ENCODE measurements at places on chromosomes 3 and 15.

- no peak for DNase-seq
These were observed 13.1 kb downstream of the MKRN2OS start for GRCh38 chr3:12532182-12532581.

- DNase-seq: no peak
These were observed 157.9 kb upstream of the BHLHE40 start for GRCh38 chr3:4821338-4821737.

- no peak for DNase-seq
These were observed 39.6 kb downstream of the SLCO2A1 start for GRCh38 chr3:133989936-133990702.

DNA sequence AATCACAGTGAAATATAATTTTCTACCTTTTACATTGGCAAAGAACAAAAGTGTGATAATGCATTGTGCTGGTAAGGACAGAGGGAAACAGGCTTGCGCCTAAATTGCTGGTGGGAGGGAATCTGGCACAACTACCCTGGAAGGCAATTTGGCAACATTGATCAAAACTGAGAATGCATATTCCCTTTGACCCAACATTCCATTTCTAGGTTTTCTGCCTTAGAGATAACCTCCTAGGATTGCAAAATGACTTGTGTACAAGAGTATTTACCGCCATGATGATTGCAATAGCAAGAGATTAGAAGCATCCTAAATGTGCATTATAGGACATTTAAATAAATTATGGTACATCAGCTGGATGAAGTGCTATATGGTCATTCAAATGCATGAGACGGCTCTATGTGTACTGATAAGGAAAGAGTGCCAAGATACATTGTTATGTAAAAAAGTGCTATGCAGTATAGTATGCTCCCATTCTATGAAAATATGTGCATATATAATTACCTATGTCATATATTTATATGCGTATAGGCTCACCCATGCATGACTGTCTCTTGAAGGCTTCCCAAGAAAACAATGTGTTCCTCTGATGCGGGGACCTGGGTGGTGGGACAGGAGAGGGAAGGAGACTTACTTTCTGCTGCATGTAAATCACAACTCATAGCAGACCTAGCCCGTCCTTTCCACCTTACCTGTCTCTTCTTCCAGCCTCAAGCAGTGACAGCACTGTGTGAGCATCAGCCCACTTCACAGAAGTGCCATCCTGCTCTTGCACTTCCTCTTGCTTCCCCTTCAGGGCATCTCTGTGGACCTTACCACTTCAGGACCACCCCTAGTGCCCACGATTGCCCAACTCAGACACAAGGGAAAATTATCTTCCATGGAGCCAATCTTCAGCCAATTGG is 249.9 kb upstream of the TLE3 start:
- no peak for DNase-seq

GRCh38 chr3:173584093-173584837 is 186.7 kb downstream of the NLGN1 start:
- DNase-seq: peak; percentile 37

DNA sequence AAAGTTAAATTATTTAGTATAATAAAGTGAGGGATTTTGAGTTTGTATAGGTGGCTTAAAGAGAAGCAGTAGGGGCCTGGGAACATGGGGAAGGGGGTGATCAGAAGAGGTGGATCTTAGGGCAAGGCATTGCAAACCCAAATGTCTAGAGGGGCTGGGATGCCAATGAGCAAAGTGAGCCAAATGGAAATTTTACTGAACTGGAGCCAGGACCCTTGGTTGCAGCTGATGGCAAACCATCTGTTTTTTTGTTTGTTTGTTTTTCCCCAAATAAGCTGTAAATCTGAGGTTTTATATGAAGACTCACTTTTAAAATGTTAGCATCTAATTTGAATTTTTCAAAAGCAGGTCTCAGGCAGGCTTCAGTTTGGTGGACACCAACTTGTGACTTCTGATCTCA is 14.8 kb upstream of the PARP14 start:
- DNase-seq: no peak

GRCh38 chr15:75089456-75090387 is 66.3 kb downstream of the PPCDC start:
- no peak for DNase-seq

GRCh38 chr15:60744826-60745460 is 266.0 kb upstream of the ICE2 start:
- no peak for DNase-seq

GRCh38 chr3:189508784-189509501 is 122.2 kb upstream of the TP63 start:
- no peak for DNase-seq

DNA sequence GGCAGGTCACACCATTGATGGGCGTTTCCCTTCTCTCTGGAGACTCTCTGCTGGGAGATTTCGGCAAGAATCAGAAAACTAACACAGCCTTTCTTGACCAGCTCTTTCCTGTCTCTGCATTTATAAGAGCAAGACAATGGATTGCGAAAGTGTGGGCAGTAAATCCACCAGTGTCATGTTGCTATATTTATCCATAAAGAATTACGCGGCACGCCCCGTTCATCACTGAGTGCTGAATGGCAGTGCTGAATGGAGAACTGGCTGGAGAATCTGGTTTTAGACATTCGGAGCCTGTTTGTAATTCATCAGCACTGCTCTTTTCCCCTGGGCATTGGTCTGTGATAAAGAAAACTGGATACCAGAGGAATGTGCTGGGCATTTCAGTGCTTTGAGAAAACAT is 2.0 kb upstream of the CEMIP start:
- DNase-seq: no peak

DNA sequence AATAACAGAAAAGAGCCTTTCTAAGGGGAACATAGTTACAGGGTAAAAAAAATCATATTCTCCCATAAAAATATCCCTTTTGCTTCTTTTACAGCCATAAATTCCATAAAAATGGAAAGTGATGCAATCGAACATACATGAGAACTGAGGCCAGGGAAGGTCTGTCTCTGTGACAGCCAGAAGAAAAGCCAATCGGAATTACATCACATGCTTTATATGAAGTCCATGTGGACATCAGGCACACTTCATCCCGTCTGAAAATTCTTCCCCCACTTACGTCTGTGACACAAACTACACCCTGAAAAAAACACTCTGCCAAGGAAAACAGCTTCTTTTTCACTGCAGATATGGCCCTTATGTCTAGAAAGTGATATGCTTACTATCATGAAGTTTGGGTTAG is 323.5 kb downstream of the ERC2 start:
- no peak for DNase-seq

DNA sequence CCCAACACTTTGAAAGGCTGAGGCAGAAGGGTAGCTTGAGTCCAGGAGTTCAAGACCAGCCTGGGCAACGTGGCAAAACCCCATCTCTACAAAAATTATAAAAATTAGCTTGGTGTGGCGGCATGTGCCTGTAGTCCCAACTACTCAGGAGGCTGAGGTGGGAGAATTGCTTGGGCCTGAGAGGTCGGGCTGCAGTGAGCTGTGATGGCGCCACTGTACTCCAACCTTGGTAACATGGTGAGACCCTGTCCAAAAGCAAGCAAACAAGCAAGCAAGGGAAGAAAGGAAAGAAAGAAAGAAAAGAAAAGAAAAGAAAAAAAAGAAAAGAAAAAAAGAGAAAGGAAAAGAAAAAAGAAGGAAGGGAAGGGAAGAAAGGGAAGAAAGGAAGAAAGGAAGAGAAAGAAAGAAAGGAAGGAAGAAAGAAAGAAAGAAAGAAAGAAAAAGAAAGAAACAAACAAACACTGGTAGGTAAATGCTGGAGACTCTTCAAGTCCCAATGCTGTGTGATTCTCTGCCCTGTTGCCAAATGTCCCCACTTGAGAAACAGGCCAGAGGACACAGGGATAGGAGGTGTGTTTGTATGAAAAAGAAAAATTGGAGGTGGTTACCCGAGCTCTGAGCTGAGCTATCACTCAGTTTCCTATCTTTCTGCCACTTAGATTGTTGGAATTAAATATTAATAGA is 121.1 kb downstream of the RAB11A start:
- DNase-seq: no peak

- no peak for DNase-seq
These were observed 12.3 kb downstream of the BOC start for GRCh38 chr3:113223475-113224281.

GRCh38 chr3:98557324-98558010 is 25.7 kb downstream of the GPR15 start:
- DNase-seq: no peak

GRCh38 chr3:50003824-50004223 is 63.9 kb downstream of the RBM6 start:
- no peak for DNase-seq

DNA sequence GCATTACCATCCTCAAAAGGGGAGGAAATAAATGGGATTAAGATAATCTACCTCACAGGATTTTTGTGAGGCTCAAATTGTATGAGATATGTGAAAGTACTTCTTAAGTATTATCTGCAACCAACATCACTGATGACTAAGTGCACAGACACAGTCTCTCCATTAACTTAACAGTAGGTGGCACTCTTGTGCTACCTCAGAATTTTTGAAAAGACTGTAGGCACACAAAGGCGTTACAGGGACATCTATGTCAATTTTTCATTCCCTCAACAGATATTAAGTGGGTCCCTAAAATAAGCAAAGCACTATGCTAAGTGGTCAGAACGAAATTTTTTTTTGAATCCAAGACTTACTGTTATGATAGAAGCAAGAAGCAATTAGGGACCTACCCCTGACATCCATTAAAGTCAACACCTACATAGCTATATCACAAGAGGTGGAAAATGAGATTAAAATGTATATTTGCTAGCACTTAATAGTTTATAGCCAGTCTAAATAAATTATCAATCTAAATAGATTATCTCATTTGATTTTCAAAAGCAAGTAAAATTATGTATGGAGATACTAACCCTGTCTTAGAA is 52.9 kb downstream of the RYK start:
- DNase-seq: peak; percentile 19

- DNase-seq: no peak
These were observed 10.2 kb downstream of the GTF2A2 start for GRCh38 chr15:59647085-59647484.

- no peak for DNase-seq
These were observed 26.9 kb upstream of the AVEN start for GRCh38 chr15:34065941-34066340.

DNA sequence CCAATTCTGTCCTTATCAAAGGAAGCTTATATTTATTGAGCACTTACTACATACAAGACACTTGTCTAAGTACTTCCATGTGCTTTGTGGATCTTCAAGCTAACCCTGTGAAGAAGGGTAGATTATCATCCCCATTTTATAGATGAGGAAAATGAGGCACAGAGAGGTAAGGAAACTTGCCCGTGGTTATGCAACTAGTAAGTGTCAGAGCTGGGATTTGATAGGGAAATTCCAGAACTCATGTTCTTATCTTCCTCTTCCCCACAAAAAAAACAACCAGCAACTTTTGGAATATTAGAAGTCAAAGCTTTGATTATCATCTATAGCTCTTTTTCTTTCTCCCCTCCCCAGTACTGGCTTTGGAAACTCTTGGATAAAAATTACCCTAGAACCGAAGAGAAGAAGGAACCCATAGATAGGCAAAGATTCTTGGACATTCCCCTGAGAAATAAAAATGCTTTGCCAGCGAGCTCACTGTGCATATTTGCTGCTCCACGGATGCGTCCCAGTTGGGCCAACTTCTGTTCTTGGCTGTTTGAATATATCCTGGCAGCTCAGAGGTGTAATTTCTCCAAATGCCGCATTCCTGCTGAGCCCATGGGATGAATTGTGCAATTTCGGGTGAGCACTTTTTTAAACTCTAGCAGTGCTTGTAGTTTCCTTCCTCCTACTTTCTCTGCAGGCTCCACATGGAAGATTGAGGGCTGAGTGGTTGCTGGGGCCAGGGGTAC is 591.5 kb upstream of the CFAP20DC start:
- DNase-seq: no peak

DNA sequence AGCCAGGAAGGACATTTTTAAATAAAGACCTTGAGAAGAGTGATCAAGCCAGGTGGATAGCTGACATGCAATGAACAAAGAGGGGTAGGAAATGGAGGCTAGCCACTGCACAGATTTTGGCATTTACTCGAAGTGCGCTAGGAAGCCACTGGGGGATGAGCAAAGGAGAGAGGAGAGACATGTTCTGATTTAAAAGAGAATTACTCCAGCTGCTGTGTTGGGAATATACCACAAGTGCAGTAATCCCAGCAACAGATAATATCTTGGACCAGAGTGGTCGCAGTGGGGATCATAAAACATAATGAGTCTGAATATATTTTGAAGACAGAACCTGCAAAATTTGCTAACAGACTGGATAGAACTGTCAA is 19.9 kb downstream of the KPNA4 start:
- DNase-seq: no peak

DNA sequence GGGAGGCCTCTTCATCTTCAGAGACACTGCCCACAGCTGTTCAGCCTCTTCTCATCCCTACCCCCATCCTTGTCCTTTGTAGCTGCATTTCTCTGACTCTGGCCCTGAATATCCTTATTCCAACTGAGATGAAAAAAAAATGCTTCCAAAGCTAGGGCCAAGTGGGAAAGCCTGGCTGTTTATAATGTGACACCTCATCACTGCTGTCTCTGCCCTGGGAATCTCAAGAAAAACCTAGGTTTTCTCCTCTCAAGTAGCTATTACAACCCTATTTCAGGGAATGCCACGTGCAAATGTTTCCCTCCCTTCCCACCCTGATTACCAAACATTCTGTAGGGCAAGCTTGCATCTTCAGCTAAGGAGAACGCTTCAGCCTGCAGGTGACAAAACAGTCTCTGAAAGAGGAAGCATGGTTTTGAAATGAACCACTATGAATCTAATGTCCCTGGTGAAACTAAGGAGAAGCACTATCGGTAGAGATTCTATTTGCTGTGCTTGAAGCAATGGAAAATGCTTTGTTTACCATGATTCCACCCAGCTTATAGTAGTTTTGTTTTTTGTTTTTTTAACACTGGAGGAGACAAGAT is 65.4 kb downstream of the USF3 start:
- no peak for DNase-seq

GRCh38 chr15:92625251-92625980 is 30.2 kb downstream of the FAM174B start:
- no peak for DNase-seq

GRCh38 chr3:127962937-127963336 is 47.9 kb downstream of the KBTBD12 start:
- no peak for DNase-seq

DNA sequence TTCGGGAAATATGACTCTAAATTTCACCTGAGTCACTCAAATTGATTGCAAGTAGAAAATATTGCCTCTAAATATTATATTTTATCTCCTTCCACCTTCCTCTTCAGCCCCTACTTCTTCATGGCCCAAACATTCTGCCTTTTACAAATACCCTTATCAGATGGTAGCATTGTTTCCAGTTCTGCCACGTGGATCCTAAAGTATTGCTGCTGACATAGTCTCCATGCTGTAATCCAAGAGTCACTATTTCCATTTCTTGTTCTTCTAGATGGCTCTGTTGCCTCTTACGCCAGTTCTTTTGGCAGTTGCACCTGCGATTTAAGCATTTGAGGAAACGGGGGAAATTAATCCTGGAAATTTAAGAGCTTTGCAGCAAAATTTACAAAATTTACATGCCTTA is 13.6 kb downstream of the LMOD3 start:
- no peak for DNase-seq

GRCh38 chr15:65952391-65953053 is 83.2 kb downstream of the RAB11A start:
- DNase-seq: peak; percentile 75

- no peak for DNase-seq
These were observed 59.1 kb upstream of the UBE3A start for GRCh38 chr15:25497934-25498333.

Measured in H7 (cell line).